ENCODE measurements at places on chromosomes 2 and 18. TPM values are rescaled to one million over a fixed set of nuclear protein-coding genes. Genes with fewer than 3 reads are reported as not detected.

DNA sequence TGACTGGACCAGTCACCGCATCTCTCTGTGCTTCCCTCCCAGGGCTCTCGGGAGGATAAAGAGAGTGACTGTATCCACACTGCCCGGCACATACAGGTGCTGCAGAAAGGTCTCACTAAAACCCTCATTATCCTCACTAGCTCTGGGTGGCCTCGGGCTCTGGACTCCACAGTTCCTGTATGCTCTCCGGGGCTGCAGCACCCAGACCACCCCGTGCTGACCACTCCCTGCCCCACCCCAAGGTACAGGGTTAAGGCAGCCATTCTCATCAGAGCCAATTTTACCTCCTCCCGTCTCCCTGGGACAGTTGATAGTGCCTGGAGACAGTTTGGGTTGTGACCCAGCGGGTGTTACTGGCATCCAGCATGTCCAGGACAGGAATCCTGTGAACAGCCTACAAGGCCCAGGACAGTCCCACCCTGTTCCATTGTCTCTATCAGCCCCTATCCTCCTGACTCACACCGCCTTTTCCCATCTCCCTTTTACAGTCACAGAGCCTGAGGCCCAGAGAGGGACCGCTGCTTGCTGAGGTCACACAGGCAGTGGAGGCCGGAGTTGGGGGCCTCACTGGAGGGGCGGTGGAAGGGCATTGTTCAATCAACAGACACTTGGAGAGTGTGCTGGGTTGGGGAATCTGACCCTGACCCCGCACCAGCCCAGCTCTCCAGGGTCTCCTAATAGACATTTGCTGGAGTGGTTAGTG is 1.7 kb downstream of the ZAP70 start:
- DNase-seq: no peak

DNA sequence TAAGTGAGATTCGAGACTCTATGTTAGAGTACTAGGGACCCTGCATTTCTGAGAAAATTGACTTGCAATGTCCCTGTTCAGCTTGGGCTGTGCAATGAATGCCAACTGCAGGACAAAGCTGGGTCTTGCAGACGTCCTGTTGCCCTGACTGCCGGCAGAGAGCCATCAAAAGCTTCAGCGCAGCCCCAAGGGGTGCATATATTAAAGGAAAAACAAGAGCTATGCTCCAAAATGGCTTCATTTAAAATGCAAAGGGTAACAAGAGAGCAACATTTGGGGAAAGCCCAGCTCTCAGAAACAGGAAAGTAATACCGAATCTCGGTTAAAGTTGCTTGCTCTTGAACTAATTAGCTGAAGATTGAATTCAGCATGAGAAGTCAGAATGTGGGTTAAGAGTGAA is 110.9 kb upstream of the PNPT1 start:
- no peak for DNase-seq

- no peak for DNase-seq
Measured at GRCh38 chr2:64731746-64732145, 78.0 kb upstream of the SERTAD2 start.

DNA sequence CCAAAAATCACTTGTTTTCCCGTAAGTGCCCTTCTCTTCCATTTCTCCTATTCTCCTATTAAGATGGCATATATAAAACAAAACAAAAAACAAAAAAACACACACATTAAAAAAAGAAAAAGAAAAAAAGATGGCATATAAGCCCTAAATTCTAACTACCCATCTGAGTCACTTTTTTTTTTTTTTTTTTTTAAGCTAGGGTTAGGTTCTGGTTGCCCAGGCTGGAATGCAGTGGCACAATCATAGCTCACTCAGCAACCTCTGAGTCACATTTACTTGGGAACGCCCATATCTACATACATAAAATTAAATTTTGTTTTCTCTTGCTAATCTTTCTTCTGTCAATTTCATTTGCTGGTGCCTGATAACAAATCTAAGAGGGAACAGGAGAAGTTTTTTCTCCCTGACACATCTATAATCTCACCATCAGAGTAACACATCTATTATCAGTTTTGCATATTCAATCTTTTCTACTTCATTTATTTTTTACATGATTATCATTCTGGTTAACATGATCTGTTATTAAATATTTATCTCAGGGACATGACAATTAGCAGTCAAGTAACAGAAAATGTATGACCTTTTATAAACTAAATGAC is 52.1 kb downstream of the EEF1B2 start:
- DNase-seq: no peak

GRCh38 chr2:190342611-190343010 is 778 bp upstream of the INPP1 start:
- DNase-seq: no peak

DNA sequence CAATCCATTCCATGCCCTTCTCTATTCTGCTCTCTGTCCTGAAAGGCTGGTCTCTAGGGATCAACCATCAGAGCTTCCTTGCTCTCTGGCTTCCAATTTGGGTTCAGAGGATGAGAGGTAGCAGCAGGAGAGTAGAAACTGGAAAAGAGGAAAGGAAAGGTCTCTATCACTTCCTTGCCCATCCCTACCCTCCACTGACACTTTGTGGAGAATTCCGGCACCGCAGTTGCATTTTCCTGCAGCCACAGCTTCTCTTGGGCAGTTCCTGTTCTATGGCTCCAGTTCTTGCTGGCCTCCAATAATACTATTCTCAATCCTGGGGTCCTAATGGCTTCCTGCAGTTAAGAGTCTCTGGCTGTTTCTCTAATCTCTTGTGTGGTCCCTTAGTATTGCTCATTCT is 13.3 kb upstream of the IMPACT start:
- no peak for DNase-seq

GRCh38 chr2:201118961-201119854 is 3.2 kb downstream of the CFLAR start:
- no peak for DNase-seq

- no peak for DNase-seq
Measured at GRCh38 chr2:62281663-62282062, 85.7 kb downstream of the B3GNT2 start.

DNA sequence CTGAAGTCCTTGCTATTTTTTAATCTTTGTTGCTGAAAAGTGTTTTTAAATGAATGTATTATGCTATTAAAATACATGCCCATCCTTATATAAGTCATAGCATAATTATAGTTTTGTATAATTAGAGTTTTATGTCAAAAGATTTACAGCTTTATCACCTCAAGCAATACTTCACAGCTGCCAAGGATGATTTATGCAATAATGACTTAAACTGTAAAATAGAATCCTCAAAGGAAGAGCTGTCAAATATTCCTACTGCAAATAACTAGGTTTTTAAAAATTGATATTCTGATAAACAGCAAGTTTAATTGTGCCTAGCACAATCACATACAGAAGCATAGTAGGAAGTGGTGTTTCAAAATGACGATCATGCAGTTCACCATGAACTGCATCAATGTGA is 5.2 kb downstream of the KCNH7 start:
- no peak for DNase-seq

DNA sequence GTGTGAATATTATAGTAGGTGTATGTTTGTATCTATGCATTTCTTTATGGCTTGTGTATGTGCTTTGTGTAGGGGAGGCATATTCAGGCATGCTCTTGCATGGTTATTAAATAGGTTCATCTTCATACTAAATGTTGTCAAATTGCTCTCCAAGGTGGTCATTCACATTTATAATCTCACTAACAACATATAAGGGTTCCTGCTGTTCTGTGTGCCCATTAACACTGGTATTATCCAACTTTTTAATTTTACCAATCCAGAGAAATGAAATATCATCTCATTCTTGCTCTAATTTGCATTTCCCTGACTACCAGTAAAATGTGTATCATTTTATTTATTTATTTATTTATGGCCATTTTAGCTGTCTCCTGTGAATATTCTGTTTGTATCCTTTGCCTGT is 29.0 kb upstream of the RPL37A start:
- DNase-seq: no peak

DNA sequence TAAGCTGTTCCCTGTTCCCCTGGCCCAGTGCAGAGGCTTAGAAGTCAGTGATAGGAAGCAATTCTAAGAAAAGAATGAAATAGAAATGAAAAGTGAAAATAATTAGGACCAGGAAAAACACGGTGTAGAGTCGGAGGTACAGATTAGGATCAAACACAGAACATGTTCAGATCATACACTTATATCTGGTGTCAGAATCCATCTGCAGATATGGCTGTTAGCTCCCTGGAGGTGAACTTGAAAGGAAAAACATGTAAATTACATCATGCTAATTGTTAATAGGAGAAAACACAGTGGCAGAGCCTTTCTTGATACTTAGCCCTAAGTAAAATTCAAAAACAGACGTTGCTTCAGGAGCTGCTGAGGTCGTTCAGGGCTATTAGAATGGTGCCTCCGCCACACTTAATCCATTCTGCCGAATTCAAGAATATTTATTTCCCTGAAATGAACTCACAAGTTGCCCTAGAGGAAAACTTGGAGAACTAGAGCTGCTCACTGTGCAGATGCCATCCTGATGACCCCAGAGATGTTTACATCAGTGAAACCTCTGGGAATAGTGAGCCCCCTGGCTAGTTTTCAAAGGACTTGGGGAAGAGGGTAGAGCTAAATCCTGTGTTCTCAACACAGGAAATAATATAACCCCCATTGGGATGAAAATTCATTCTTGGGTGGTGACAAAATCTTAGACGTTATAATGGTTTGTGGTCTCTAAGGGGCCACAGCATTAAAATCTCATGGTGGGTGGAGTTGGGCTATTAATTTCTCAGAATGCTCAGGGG is 27.5 kb downstream of the LPIN1 start:
- DNase-seq: no peak

- no peak for DNase-seq
Measured at GRCh38 chr18:23585897-23586248, 433 bp downstream of the NPC1 start.

GRCh38 chr18:217532-218336 is 50.1 kb downstream of the THOC1 start:
- DNase-seq: no peak

GRCh38 chr2:10260130-10260529 is 42.6 kb upstream of the HPCAL1 start:
- no peak for DNase-seq

GRCh38 chr2:46230677-46231425 is 66.4 kb upstream of the EPAS1 start:
- no peak for DNase-seq

DNA sequence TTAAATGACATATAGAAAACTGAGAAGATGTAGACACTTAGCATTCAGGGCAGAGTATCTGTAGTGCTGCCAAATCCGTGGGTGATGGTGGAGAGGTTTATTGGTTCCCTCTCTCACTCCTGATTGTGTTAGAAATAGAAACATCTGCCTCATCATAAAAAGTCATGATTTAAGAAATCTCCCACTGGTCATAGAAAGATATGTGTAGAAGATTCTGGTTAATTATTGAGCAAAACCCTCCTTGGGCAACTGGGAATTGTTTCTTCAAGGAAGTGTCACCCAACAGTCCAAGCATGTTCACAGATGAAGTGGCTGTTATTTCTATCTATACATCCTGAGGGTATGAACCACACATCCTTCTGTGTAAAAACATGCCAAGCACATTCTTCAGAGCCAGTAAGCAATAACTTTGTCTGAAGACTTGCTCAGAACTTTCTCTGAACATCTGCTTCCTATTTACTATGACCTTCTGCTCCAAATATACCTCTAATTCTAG is 33.6 kb upstream of the CHRNA1 start:
- no peak for DNase-seq

DNA sequence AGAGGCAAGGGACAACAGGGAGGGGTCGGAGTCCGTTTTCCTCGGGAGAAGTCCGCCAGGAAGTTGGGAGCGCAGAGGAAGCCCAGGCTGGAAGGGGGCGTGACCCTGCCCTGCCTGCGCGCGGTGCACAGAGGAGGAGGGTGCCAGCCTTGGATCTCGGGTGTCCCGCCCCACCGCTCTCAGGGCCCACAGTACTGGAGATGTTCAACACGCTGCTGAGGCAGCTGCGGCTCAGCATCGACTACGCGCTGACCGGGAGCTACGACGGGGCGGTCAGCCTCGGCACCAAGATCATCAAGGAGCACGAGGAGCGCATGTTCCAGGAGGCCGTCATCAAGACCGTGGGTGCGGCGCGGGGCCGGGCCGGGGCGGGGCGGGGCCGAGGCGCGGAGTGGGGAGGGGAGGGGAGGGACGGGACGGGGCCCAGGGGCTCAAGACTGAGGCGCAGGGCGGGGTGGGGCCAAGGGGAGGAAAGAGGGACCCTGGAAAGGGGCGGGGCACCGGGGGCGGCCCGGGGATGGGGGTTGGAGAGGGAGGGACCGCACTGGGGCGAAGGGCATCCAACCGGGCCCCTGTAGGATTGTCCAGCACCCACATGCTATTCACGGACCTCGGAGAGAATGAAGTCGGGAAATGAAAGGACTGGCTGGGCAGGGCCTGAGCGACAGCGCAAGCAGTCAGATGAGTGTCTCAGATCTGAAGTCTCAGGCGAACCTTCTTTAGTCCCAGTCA is 36.6 kb downstream of the POMC start:
- DNase-seq: no peak

Gene CDH2
- polyA plus RNA-seq: 1.8 TPM

Gene CXCR1
- polyA plus RNA-seq: 0.13 TPM

Gene ANKRD62
- not detected for polyA plus RNA-seq

Gene ADD2
- polyA plus RNA-seq: 0.33 TPM

Gene SERPINB10
- polyA plus RNA-seq: not detected

Gene SLC16A14
- 4.9 TPM for polyA plus RNA-seq

Gene LDLRAD4
- polyA plus RNA-seq: 13.8 TPM

Gene OST4
- 386 TPM for polyA plus RNA-seq

Gene OTOF
- polyA plus RNA-seq: 0.10 TPM

Gene ST8SIA5
- 0.19 TPM for polyA plus RNA-seq
